ENCODE measurements at places on chromosomes 2 and 18.

DNA sequence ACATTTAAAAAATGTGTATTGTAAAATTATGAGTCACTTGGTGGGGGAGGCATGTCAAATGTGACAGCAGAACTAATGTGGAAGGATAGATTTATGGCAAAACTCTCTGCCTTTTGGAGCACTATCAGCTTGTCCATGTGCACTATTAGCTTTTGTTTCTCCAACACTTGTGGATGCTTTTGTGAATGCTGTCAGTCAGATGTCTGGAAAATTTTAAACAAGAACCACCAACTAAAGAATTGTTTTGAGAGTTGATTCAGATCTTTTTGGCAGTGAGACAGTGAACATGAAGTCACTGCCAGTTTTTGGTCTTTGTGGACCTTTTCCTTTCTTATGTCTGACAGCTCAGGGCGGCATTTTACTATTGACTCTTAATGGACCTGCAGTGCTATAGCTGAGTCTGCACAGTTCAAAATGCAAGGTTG is 72.4 kb downstream of the KIAA1328 start:
- no peak for DNase-seq

GRCh38 chr2:20381457-20381856 is 30.8 kb upstream of the PUM2 start:
- no peak for DNase-seq

GRCh38 chr2:76169276-76170008 is 458.7 kb upstream of the GCFC2 start:
- DNase-seq: no peak

DNA sequence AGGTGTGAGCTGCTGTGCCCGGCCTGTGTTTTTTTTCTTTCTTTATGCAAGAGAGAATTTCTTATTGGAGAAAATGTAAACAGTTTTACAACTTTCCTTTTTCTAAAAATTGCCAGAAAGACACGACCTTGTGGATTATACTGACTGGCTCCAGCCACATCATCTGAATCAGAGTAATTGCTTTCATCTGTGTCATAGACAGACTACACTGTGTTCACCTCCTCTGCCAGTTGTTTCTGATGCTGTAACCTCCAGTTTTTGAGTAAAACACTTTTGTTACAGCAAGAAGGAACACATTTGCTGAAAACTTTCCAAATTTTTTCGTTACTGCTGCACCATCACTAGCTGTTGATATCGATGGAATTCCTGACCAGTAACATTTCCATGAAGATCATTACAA is 43.9 kb upstream of the PLEKHM3 start:
- no peak for DNase-seq

GRCh38 chr18:28267276-28267675 is 90.3 kb upstream of the CDH2 start:
- no peak for DNase-seq

GRCh38 chr2:85497944-85498630 is 40.9 kb upstream of the MAT2A start:
- no peak for DNase-seq

GRCh38 chr2:239917125-239917956 is 107.8 kb downstream of the NDUFA10 start:
- no peak for DNase-seq

GRCh38 chr18:79476918-79477571 is 81.3 kb downstream of the NFATC1 start:
- DNase-seq: no peak

GRCh38 chr2:233265899-233266431 is 14.5 kb downstream of the ATG16L1 start:
- DNase-seq: no peak

GRCh38 chr2:97722227-97722626 is 8.9 kb downstream of the ZAP70 start:
- no peak for DNase-seq

- no peak for DNase-seq
These were observed 99.4 kb downstream of the TWIST2 start for GRCh38 chr2:238947243-238947760.

GRCh38 chr2:71679491-71679890 is 226.1 kb downstream of the DYSF start:
- DNase-seq: no peak

- no peak for DNase-seq
These were observed 467.2 kb downstream of the SPAG16 start for GRCh38 chr2:213751446-213751845.

DNA sequence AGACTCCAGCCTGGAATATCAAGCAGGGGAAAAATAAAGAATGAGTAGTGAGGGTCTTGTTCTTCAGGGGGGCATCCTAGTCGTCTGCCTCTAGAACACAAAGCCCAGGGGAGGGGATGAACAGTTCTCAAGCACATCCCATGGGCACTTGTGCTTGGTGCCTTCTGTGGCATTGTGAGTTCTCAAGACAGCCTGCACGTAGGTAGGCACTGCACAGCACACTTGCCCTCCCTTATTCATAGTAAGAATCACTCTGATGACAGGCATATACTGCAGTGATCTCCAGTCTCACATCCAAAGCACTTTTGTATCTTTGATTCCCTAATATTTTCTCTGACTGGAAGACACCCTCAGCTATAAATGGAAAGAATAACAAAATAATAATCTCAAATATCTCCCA is 104.7 kb upstream of the CNGA3 start:
- DNase-seq: no peak

DNA sequence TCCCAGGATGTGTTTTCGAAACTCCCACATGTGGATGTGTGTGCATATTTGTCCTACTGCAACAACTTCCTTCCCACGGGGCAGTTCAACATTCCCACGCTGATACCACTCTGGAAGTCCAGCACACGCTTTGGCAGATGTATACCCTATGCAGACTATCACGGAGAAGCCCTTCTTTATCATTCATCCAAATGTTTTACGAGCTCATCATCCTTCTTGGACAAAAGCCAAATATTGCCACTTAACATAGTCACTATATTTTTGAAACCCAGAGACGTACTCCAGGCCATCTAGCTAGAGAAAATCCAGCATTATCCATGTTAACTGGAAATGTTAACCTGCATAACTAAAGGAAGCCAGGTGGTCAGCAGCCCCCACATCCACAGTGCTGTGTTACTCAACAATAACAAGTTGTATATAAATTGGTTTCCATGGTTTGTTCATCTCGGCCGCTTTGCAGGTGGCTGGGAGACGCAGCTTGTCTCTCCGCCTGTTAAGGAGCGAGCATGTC is 131.5 kb downstream of the ZNF532 start:
- no peak for DNase-seq

DNA sequence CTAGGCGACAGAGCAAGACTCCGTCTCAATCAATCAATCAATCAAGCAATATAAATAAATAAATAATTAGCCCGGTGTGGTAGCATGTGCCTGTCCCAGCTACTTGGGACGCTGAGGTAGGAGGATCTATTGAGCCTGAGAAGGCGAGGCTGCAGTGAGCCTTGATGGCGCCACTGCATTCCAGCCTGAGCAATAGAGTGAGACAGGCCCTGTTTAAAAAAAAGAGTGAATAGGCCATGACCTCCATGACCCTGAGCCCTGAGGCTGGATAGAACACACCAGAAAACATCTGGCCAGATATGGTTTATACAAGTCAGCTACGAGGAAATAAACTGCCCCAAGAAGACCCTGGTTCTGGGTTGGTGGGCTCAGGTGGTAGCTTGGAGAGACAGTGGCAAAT is 20.4 kb upstream of the SEMA4C start:
- DNase-seq: no peak

GRCh38 chr2:18519914-18520450 is 40.5 kb downstream of the RDH14 start:
- no peak for DNase-seq

DNA sequence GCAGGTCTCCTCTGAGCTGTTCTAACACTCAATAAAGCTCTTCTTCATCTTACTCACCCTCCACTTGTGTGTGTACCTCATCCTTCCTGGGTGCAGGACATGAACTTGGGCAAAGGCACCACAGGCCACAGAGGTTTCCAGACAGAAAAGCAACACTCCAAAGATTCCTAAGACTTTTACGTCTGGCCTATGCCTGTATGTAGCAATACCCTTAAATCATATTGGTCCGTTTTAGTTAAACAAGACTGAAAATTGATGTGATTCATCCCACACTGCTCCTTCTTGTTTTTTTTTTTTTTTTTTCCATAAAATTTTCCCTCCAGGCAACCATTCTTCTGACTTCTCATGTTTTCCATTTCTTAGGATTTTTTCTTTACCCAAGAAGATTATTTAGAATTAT is 404.3 kb downstream of the PID1 start:
- DNase-seq: no peak

- DNase-seq: peak; percentile 58
These were observed 15.1 kb downstream of the ST3GAL5 start for GRCh38 chr2:85873679-85874078.

- DNase-seq: peak; percentile 5
These were observed 60.0 kb upstream of the LRP1B start for GRCh38 chr2:142190805-142191204.

DNA sequence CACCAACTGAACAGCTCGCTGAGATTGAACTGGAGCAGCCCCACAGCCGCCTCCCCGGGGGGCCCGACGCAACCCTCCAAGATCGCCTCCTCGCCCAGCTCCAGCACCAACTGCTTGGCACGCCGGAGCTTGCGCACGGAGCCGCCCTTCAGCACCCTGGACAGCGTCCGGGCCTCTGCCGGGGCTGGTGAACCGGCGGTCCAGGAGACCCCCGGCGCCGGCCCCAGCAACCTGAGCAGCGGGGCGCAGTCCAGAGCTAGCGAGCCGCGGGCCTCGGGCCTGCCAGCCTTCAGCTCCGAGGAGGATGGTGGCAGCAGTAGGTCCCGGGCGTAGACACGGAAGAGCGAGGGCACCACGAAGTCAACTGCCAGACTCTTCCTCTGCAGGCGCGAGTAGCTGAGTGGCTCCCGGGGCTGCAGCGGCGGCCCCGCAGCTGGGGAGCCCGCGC is 1.2 kb downstream of the ALK start:
- peak; percentile 91 for DNase-seq

- DNase-seq: no peak
These were observed 11.9 kb upstream of the SLC40A1 start for GRCh38 chr2:189592353-189592984.

DNA sequence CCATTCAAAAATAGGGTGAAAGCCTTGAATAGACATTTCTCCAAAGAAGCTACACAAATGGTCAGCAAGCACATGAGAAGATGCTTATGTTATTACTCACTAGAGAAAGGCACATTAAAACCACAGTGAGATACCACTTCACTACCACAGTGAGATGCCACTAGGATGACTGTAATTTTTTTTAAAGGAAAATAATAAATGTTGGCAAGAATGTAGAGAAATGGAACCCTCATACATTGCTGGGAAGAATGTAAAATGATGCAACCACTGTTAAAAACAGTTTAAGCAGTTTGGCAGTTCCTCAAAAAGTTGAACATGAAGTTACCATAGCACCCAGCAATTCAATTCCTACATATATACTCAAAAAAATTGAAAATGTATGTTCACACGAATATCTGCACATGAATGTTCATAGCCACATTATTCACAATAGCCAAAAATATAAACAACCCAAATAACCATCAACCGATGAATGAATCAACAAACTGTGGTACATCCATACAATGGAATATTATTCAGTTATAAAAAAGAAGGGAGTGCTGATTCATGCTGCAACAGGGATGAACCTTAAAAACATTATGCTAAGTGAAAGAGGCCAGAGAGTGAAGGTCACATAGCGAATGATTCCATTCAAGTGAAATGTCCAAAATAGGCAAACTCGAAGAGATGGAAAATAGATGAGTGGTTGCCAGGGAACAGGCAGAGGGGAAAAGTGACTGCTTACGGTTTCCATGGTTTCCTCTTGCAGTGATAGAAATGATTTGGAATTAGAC is 156.2 kb upstream of the NDUFV2 start:
- no peak for DNase-seq

GRCh38 chr2:65351234-65351947 is 81.0 kb downstream of the SPRED2 start:
- no peak for DNase-seq

DNA sequence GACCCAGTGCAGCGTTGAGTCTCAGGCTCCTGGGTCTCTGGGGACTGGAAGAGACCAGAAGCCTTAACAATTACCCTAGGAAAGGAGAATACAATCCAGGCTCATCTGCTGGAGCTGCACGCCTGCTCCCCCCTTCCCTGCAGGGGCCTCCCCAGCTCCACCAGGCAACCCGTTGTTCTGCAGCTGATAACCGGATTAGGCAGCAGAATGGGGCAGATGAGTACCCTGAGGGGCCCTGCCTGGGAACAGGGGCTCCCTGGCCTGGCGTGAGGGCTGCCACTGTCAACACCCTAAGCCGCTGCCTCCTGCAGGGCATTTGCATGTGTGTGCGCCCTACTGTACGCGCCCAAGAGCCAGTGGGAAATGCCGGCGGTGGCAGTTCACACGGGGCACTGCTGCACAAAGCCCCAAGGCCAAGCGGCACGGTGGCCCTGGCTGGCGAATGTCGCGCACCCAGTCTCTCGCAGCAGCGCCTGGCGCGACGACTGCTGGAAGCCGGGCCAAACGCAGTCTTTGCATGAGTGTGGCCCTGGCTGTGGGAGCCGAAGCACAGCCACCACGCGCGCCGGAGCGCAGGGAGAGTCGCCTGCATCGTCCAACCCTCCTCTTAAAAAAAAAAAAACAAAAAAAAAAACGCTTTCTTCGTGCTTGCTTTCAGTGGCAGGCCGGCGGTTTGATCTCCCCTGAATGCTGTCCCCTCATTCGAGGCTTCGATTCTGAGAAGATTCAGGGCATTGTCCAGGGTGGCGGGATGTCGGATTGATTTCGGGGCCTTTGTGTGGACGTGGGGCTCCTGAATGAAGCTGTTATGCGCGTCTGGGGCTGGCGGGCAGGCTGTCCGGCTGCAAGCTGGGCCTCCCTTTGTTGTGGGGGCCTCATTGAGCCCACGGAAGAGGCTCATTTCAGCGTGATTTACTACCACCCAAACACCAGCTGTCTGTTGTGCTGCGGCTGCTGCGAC is 63.8 kb downstream of the SETBP1 start:
- DNase-seq: peak; percentile 67

- DNase-seq: no peak
These were observed 1738.2 kb upstream of the PIK3C3 start for GRCh38 chr18:40216856-40217255.

DNA sequence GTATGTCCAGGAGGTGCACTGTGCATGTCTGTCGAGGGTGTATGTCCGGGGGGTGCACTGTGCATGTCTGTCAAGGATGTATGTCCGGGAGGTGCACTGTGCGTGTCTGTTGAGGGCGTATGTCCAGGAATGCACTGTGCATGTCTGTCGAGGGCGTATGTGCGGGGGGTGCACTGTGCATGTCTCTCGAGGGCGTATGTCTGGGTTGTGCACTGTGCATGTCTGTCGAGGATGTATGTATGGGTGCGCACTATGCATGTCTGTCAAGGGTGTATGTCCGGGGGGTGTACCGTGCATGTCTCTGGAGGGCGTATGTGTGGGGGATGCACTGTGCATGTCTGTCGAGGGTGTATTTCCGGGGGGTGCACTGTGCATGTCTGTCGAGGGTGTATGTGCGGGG is 249.3 kb upstream of the MYT1L start:
- no peak for DNase-seq

GRCh38 chr2:229371086-229371485 is 100.0 kb upstream of the PID1 start:
- DNase-seq: no peak

DNA sequence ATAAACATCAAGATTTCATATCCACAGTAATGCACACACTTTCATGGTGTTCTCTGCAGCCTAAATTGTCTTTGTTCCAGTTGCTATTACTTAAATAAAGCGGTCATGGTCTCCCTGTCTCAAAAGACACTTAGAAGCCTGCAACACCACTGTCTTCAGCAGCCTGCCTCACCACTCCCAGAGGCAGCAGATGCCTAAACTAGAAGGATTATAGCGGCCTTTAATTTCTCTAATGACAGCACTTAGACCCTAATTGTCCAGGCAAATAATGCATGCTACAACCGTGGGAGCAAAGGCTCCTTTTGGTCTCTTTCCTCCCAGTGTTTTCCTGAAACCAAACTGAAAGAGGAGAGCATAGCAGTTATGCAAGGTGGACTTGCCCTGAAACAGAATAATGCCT is 248.8 kb upstream of the SLC39A10 start:
- DNase-seq: no peak
